AML-193 (cell line): ENCODE measurements at places on chromosomes 3 and 15.

- no peak for DNase-seq
These were observed 581.7 kb upstream of the CFAP20DC start for GRCh38 chr3:59631482-59631881.

- DNase-seq = no peak
These were observed 70.1 kb upstream of the GLCE start for GRCh38 chr15:69090197-69090948.

GRCh38 chr3:159265705-159266104 is 463.9 kb downstream of the MFSD1 start:
- DNase-seq = no peak

GRCh38 chr3:30673425-30674341 is 67.3 kb downstream of the TGFBR2 start:
- DNase-seq = peak; percentile 12

DNA sequence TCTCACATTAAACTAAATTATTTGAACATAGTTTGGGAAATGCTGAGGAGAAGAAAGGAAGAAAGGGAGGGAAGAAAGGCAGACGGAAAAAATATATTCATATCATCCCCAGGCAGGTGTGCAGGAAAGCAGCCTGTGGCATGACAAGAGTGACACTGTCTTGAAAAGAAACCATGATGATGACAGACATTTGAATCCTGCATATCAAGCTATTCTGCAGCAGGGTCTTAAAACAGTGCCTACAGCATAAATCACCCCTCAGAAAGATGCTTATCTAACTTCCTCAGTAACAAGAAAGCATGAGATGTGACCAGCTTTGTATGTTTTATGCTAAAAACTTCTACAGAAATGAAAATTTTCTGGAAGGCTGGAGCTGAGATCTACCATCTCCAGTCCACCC is 144.5 kb upstream of the GRM7 start:
- DNase-seq = no peak

- DNase-seq = peak; percentile 10
These were observed 30.0 kb downstream of the RNF111 start for GRCh38 chr15:59017449-59017848.

DNA sequence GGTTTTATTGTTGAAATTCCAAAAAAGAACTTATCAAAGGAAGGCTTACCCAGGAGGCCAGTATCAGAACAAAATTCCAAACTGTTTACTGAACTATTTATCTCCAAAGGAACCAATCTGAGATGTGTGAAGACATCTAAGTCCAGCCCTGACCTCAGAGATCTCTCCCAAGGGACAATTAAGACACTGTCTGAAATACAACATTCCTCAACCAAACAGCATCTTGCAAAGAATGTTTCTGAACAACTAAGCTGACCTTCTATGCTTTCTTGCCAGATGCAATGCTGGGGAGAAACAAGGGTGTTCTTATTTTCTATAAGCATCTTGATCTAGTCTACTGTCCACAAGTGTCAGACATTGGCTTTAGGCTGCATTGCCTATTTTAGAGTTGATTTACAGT is 13.6 kb downstream of the PDZRN3 start:
- no peak for DNase-seq

DNA sequence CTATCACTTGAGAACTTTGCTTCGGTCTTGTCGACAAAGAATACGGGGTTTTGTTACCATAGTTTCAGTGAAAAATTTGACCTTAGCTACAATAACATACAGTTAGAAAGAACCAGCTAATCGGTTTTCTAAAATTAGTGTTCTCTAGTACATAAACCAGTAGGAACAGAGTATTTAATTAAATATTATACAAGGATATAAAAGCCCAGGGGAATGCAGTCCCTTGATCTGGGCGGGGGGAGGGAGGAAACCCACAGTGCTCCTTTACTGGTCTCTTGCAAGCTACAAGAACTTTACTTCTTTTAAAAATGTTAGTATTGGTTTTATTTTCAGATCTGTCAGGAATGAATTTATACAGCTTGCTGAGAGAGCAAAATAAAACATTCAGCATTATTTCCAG is 41.8 kb downstream of the ITPR1 start:
- DNase-seq = no peak

DNA sequence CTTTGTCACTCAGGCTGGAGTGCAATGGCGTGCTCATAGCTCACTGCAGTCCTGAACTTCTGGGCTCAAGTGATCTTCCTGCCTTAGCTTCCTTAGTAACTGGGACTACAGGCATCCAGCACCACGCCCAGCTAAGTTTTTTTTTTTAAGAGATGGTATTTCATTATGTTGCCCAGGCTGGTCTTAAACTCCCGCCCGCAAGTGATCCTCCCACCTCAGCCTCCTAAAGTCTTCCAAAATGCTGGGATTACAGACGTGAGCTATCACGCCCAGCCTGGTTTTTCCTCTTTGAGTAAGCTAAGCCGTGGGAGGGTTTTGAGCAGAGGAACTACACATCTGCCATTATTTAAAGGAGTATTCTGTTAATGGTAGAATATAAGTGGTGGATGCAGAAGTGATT is 7.4 kb upstream of the LRRFIP2 start:
- no peak for DNase-seq

GRCh38 chr3:175421902-175422301 is 562.8 kb downstream of the NAALADL2 start:
- no peak for DNase-seq

DNA sequence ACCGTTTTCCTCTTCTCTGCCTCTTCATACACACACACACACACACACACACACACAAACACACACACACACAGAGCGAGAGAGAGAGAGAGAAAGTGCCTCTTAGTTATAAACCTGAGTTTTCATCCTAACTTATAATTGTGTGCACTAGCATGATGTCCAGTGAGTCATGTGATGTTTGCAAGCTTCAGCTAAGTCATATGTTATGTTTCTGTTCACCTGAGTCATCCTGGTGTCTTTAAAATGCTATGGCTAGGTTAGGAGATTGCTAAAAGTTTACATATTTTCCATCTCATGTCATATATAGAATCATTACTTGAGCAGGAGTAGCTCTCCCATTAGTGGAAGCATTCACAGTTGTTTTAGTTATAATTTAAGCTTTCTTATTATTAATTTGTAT is 155.8 kb downstream of the EPHA6 start:
- no peak for DNase-seq

GRCh38 chr15:94168250-94168649 is 63.1 kb upstream of the MCTP2 start:
- peak; percentile 43 for DNase-seq
